Stimulated activated CD8-positive, alpha-beta memory T cell treated with anti-CD3 and anti-CD28 coated beads, Interleukin-2, amount 100 ng/mL, for 1 hour (primary cell): ENCODE measurements at places on chromosomes 7 and 10.

DNA sequence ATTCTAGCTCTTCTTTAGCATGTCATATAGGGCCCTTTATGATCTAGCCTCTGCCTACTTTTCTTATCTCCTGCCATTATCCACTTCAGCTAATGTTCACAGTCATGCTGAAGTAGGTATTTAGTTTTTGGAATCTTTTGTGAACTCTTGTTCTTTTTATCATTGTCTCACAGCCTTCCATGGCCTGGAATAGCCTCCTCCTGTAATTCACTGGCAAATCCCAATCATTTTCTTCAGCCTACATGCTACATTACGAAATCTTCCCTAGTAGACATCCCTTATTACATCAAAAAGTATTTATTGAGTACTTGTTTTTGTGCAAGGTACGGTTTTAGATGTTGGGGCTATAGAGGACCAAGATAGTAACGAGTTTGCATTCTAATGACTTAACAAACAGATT is 3.4 kb upstream of the KIF20B start:
- no peak for DNase-seq

DNA sequence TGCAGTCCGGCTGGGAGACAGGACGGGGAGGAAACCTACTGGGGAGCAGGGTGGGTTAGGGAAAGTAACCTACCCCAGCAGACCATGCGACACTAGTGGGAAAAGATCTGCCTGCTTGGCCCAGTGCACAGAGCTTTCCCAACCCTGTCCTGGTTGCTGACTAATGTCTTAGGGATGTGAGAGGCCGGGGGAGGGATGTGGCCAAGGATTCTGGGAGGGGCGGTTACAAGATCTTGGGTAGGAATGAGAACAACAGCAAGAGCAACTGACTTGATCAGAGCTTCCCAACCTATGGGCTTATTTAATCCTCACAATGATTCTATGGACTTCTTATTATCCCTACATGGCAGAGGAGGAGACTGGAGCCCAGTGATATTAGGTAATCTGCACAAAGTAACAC is 24.0 kb upstream of the EIF5AL1 start:
- no peak for DNase-seq

DNA sequence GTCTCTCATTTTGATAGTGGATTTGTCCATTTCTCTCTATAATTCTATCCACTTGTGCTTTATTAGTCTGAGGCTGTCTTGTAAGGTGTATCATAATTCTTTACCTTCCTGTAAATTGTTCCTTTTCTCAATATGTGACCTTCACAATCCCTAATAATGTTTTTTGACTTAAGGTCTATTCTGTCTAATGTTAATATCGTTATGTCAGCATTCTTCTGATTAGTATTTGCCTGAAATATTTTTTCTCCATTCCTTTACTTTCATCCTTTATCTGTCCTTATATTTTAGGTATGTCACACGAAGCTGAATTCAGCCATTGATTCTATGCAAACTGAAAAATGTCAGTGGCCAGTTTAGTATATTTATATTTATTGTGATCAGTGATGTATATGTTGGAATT is 99.8 kb downstream of the HBP1 start:
- no peak for DNase-seq

- no peak for DNase-seq
These were observed 102.1 kb downstream of the CRPPA start for GRCh38 chr7:16318989-16319915.

GRCh38 chr10:24303522-24304310 is 94.8 kb downstream of the KIAA1217 start:
- no peak for DNase-seq

GRCh38 chr7:140624392-140625191 is 16.0 kb downstream of the DENND2A start:
- DNase-seq: no peak

DNA sequence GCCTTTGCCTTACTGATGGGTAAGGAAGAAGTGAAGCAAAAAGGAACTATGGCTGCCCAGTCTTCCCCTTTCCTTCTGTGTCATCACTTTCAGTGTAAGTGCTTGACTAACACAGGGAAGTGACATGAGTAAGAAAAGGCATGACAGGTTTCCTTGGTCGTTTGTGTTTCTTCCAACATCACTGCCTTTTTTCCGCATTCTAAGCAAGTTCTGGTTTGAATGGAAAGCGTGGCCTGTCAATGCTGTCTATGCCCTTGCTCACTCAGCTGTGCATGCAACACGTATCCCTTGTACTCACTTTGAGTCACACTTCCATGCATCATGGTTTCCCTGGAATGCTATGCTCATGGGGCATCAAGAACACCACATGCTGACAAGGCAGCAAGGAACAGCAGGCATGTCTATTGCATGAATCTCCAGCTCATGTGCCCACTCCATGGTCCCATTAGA is 111.8 kb downstream of the OAT start:
- no peak for DNase-seq

DNA sequence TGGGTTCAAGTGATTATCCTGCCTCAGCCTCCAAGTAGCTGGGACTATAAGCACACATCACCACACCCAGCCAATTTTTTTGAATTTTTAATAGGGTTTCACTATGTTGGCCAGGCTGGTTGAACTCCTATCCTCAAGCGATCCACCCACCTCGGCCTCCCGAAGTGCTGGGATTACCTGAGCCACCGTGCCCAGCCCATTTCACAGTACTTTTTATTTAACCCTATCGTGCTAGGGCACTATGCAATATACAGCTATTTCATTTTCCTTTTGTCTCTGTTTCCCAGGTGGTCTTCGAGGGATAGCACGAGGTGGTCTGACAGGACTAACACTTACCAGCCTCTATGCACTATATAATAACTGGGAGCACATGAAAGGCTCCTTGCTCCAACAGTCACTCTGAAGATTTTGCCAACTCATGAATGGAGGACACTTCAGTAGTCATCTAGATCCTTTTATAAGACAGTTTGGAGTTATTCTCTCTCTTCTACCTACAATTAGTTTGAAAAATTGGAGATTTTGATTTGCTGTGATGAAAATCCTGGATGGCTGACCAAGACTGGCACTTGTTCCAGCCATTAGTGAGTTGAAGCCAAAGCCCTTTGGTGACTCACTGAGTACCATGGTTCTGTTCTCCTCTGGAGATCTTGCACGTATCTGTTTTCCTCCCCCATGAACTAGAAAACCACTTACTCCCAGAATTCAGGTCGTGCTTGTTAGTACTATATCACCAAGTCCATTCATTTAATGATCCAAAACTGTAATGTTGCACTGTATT is 27.3 kb downstream of the NCOA4 start:
- no peak for DNase-seq

DNA sequence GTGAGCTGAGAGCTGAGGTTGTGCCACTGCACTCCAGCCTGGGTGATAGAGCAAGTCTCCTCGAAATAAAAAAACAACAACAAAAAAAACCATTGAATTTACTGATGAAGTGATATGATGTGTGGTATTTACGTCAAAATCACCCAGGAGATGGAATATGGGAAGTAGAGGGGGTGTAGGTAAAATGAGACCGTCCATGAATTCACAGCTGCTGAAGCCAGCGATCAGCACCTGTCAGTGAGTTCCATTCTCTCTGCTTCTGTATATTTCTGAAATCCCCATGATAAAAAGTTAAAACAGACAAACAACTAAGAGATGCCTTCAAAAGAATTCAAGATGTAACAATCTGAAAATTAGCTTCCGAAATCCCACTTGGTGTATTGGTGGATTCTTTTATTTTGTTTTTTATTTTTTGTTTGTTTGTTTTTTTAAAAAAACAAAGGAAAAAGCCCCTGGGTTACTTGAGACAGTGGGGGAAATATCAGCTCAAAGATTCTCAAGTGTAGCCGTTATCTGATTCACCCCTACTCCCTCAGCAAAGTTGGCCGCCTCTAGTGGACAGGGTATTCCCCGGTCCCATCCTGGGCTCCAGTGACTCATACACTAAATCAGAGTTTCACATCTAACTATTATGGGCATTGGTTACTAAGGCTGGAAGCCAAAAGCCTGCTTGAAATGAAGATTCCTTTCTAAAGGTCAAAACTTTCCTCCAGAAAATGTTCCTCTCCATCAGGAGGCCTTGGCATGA is 76.4 kb downstream of the MAP3K8 start:
- no peak for DNase-seq

DNA sequence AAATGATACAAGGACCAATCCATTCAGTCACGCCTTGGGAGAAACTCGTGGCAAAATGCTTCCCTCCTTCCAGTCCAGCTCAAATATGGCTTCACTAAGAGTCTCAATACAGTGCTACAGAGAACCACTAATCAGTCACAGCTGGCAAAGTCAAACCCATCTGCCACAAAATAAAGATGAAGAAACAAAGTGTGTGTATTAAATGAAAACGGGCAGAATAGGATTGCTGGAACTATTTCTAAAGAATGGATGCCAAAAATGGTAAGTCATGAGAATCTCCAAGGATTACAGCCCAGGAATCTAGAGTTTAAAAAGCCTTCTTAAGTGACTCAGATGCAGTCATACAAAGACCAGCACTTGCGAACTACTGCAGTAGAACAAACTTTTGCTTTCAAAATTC is 61.9 kb downstream of the CACUL1 start:
- DNase-seq: no peak

GRCh38 chr10:44801383-44802327 is 109.5 kb upstream of the TMEM72 start:
- DNase-seq: no peak

GRCh38 chr10:48187713-48188485 is 86.6 kb downstream of the FRMPD2 start:
- DNase-seq: no peak

GRCh38 chr7:150325110-150325611 is 1.8 kb upstream of the ACTR3C start:
- no peak for DNase-seq

GRCh38 chr7:96921231-96921630 is 84.1 kb upstream of the DLX6 start:
- no peak for DNase-seq

DNA sequence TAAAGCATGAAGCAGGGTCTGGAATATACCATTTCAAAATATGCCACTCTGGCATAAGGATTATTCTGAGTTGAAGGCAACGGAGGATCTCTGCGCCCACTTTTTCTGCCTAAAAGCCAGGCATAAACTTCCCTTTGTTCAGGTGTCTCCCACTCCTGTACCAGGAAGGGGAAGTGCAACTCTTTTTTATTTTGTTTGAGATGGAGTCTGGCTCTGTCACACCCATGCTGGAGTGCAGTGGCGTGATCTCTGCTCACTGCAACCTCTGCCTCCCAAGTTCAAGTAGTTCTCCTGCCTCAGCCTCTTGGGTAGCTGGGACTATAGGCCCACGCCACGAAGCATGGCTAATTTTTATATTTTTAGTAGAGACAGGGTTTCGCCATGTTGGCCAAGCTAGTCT is 18.2 kb downstream of the SVIL start:
- no peak for DNase-seq

- DNase-seq: no peak
These were observed 168.0 kb upstream of the RHEB start for GRCh38 chr7:151687523-151688235.

- no peak for DNase-seq
These were observed 573.6 kb downstream of the DNAJB6 start for GRCh38 chr7:157910446-157910845.
